ENCODE measurements at places on chromosomes 12 and 14.

- DNase-seq: no peak
Measured at GRCh38 chr12:29043069-29043468, 106.0 kb upstream of the FAR2 start.

DNA sequence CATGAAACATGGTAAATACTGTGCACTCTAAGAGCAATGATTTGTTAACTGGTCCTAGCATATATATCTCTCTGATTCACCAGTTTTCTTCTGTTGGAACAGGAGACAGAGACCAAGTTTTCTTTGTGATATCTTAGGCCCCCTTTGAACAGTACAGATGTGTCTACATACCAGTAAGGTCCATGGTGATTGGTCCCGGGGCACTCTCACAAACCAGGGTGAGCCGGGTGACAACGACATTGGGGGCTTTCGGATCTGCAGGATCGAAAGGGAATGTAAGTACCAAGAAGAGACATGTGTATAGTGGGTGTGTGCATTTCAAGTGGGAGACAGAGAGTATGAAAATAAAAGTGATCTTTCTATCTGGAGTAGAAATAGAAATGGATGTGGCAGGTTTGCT lies 11.3 kb upstream of the ERP27 start:
- no peak for DNase-seq

- no peak for DNase-seq
Measured at GRCh38 chr12:41739066-41739465, 405.6 kb downstream of the GXYLT1 start.

DNA sequence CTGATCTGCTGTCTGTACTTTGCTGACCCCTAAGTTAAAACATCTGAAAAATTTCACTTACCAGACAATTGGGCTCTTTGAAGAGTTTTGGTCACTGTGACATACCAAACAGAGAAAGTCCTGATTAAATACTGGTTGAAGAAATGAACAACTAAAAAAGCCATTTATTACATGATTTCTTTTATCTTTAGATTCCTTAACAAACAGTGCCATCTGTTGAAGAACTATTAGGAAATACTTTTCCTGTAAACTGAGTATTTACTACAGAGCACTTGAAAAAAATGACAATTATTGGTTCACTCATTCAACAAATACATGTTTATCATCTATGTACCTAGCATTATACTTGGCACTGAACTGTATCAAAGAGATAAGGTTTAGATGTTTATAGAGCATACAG lies 6.5 kb upstream of the WASHC4 start:
- DNase-seq: no peak

DNA sequence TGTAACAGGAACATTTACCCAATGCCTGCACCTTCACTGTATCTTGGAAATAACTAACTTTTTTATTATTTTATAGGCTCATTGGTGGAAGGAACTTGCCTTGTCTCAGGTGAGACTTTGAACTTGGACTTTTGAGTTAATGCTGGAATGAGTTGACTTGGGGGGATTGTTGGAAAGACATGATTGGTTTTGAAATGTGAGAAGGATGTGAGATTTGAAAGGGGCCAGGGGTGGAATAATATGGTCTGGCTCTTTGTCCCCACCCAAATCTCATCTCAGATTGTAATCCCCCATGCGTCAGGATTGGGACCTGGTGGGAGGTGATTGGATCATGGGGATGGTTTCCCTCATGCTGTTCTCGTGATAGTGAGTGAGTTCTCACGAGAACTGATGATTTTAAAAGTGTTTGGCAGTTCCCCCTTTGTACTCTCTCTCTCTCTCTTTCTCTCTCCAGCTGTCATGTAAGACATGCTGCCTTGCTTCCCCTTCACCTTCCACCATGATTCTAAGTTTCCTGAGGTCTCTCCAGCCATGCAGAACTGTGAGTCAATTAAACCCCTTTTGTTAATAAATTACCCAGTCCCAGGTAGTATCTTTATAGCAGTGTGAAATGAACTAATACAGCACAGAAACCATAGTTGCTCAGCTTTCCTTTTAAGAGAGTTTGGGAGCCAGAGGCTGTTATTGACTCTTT lies 244.1 kb downstream of the BTG1 start:
- no peak for DNase-seq

DNA sequence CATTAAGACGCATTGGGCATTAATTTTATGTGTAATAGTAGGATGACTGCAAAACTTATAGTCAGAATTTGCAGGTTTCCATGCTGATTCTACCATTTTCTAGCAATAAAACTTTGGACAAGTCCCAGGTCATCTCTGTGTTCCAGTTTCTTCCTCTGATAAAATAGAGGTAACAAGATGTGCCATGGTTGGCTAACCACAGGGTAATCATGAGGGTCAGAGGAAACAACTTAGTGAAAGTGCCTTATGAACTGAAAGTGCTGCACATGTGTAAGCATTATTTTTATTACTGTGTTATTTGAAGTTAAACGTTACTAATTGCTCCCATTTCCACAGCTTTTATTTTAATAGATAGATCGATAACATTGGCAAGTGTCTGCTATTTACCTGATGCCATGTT lies 21.1 kb downstream of the SMCO2 start:
- no peak for DNase-seq

GRCh38 chr14:63982156-63982555 lies 129.4 kb downstream of the SYNE2 start:
- DNase-seq: no peak

DNA sequence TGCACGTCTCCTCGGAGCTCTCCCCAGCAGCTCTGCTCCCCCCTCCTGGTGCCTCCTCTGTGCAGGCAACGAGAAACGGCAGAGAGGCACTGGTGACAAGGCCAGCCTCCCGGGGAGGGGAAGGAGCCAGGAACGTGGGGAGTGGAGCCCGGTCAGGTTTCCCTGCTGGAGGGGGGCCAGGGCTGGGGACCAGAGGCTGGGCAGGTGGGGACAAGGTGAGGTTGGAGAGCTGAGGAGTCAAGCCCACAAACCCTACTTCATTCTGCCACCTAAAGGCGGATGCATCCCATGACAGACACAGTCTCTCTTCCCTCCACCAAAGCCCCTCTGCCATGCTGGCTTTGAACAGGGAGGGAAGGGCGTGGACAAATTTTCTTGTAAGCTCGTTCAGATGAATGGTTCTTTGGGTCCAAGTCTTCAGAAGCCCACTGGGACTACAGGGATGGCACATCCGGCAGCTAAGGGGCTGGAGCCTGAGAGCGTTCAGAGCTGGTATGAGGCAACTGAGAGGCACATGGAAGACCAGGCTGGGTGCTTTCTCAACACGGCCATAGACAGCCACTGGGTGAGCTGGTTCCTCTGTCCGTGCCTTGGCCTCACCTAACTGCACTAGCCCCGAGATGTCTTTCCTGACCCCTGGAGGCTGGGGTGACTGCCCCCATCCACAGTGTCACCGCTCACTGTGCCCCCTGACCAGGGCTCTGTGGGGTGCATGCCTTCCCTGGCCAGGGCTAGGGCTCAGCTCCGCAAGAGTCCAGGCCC lies 105.9 kb downstream of the RBM19 start:
- no peak for DNase-seq

DNA sequence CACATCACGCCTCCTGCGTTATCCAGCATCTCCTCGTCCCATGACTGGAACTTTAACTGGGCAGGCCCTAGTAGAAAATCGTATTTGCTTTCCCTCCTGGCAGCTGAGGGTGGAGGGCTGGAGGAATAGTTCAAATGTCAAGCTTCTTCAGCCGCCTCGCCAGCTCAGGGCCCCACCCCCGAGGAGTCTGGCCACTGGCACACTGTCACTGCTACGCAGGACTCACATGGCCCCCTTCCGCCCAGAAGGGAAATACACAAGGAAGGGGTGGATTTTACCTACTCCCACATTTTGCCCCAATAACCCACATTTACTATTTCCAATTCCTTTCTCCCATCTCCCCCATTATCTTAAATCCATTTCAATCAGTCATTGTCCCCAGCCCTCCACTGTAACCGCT lies 8.6 kb downstream of the SLC6A13 start:
- no peak for DNase-seq

DNA sequence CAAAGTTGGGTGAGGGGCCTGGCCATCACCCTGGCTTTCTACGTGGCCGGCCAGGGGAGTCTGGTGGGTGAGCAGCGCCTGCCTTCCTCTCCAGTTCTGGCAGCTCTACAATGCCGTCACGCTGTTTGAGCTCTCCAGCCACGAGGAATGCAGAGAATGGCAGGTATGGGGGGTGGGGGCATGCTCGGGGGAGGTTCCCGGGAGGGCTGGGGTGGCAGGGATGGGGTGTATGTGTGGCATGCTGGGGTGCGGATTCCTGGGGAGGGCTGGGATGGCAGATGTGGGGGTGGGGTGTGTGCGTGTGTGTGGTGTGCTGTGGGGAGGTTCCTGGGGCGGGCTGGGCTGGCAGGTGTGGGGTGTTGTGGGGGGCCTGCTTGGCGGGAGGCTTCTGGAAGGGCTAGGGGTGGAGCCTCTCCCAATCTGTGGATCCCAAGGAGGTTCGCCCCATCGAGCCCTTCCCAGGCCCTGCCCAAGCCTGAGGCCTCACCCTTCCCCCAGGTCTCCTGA lies 18.5 kb downstream of the RHOF start:
- DNase-seq: no peak

DNA sequence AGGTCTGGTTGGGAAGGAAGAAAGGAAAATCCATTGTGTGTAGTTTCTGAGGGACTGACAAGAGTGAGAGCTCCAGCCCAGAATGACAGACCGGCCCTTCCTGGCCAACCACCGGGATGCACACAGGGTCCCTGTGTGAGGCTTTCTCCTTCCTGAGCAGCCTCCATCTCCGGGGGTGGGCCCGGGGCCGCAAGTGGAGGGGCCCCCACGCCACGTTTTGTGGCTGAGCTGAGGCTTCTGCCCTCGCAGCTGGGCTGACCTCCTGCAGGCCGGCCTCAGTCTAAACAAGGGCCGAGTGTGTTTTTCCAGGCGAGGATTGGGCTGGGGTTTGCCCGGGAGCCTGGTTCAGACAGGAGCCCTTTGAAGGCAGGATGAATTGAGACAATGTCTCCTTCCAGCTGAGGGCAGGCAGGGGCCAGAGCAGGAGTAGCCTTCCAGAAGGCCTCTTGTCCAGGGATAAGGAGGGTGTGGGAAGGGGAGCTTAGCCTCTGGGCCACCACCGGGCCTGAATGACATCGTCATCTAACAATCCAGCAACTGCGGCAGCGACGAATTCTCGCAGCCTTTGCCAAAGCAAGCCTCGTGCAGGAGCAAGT lies 96.5 kb upstream of the NCOR2 start:
- DNase-seq: peak; percentile 83

DNA sequence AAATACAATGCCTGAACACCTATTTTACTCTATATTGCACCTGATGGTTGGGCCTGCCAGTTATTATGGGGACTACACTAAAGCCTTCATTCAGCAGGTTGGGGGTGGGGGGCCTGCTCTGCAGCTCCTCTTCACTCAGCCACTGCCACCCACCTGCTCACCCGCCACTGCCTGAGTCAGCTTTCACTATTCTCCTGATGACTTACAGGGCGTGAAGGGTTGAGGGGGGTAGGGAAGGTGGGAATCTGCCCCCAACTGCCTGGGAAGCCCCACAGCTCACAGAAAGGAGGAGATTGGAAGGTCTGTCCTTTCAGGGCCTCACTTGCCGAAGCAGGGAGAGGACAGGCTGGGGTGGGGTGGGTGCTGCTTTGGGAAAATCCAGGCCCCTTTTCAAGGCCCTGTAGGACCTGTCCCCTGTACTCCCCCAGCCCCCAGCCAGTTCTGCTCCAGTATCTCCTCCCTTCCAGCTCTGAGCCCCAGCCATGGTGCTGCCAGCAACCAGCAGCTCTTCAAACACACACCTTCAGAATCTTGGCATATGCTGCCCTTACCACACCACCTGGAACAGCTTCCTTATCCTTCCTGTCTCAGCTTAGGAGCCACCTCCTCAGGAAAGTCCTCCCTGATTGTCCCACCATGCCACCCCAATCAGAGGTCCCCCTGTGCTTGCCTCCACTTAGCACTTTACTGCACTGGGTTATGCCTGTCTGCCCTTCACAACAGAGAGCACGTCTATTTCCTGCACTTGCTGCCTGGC lies 33.1 kb downstream of the IRF2BPL start:
- DNase-seq: no peak

- peak; percentile 70 for DNase-seq
Measured at GRCh38 chr14:93712838-93713724, 75.2 kb downstream of the PRIMA1 start.

DNA sequence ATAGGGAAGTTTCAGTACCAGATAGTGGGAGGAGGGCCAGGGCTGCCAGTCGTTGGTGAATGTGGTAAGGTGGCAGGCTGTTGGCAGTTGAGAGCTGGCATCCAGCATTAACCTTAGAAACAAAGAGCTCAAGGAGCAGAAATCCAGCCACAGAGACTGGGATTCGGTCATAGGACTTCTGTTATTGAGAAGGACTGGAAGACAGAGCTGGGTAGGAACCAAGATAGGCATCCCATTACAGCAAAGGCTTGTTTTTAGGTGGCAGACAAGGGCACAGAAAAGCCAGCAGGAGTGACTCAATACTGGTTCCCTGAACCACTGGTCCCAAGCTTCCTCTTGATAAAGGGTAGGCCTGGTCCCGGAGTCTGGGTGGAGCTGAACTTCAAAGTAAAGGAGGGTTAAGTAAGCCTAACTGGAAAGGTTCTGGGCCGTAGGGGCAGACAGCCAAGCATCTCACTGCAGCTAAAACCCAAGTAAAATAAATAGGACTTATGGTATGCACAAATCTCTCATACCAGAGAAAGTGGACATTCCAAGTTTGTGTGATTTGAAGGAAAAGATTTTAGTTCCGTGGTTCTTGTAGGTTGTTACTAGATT lies 147.9 kb downstream of the ETV6 start:
- DNase-seq: no peak

- no peak for DNase-seq
Measured at GRCh38 chr12:31009976-31010375, 63.7 kb upstream of the DDX11 start.

DNA sequence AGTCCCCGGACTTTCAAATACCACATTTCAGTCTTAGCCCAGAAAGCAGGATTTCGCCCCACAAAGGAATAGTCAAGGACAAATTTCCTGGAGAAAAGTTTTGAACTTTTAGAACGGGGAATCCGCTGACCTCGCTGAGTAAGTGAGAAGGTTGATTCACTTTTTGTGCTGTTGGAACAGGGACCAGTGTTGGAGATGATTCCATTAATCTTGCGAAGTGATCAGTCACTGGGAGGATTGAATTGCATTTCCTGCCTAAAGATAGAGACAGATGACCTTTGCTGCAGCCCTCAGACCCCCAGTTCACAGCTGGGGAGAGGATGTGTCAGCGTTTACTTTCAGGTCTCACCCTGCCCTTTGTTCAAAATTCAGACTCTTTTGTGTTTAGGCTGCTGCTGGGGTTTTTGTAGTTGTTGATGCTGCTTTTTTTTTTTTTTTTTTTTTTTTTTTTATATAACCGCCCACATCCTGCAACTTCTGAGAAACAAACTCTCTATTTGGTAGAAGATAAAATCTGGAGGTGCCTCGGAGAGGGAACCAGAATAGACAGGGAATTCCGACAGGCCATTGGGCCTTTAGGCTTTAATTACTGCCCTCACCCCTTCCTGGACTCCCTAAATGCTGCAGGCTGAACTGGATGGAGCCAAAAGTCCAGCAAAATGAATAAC lies 9.8 kb upstream of the KDM2B start:
- no peak for DNase-seq

- DNase-seq: no peak
Measured at GRCh38 chr12:127528551-127528950, 738.4 kb upstream of the TMEM132C start.

DNA sequence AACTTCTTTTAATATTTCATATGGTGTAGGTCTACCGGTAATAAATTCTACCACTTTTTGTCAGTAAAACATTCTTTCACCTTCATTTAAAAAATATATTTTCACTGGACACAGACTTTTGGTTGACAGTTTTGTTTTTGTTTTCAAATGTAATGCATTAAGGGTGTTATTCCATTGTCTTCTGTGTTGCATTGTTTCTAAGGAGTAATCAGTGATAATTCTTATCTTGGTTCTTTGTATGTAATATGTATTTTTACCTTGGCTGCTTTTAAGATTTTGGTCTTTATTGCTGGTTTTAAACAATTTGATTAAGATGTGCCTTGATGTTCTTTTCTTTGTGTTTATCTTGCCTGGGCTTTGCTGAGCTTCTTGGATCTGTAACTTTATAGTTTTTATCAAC lies 4.1 kb downstream of the MAP1LC3B2 start:
- DNase-seq: no peak
